Fibroblast of lung (primary cell): ENCODE measurements at places on chromosomes 3 and 15.

GRCh38 chr3:58635371-58636285, 30.9 kb downstream of the FAM3D start:
- no peak for DNase-seq

GRCh38 chr3:153373606-153374005, 211.6 kb downstream of the RAP2B start:
- DNase-seq: no peak

- no peak for DNase-seq
Observed at GRCh38 chr15:67232591-67232990, 21.9 kb downstream of the AAGAB start.

DNA sequence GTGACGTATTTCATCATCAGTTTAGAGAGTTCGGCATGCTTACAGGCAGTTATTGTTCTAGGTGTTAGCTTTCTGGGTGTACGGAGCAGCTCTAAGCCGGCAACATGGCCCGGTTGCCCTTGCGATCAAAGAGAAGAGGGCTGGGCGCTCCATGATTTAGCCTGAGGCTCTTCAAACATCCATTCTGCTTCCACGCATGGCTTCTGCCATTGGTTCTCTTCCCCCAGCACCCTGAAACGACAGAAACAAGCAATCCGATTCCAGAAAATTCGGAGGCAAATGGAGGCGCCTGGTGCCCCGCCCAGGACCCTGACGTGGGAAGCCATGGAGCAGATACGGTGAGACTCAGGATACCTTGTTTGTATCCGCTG, 574 bp downstream of the NGRN start:
- peak; percentile 45 for DNase-seq
